ENCODE measurements at places on chromosomes 2 and 18.
A peak's percentile ranks its signal among the peaks of the same experiment; 100 is the strongest.

- DNase-seq = no peak
These were observed 335.4 kb upstream of the VWC2L start for GRCh38 chr2:214075456-214075855.

GRCh38 chr2:45946023-45946422, 294.5 kb downstream of the PRKCE start:
- no peak for DNase-seq

DNA sequence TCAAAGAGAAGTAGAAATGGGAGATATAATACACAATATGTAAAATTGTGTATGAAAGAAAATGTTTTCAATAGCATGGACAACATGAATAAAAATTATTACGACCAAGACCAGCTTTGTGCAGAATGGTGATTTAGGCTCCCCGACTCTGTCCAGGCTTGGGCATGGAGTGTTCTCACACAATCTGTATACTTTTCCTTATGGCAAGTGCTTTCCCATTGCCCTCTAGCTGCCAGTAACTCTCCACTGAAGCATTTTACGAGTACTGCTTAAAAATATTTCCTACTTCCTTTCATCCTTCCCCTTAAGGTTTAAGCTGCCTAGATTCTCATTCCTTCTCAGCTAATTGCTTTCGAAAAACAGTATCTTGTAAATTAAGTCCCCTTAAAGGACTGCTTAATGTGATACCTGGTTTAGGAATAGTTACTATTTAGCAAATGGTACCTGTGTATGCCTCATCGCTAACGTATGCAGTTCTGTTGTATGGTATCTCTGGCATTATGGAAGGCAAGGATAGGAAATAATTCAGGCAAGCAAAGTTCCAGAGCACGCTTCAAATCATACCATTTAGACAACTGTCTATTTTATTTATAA, 714.6 kb downstream of the ERBB4 start:
- no peak for DNase-seq

DNA sequence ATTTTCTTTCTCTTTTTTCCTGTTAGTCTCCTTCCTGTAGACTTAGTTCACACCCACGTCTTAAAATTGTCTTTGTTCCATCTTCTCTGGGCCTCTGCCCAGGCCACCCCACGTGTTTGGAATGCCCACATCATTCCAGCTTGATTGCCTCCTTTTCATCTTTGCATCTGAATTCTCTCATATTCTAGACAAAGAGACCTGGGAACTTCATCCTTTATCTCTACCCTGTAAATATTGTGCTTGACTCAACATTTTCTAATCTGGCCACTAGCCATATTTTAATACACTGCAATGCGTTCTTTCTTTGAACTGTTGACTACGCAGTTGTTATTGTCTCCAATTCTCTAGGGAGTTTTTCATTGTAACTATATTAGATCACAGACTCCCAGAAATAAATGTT, 187.5 kb upstream of the NRXN1 start:
- no peak for DNase-seq

- peak; percentile 67 for DNase-seq
These were observed 14.3 kb downstream of the COPS7B start for GRCh38 chr2:231800493-231801091.

DNA sequence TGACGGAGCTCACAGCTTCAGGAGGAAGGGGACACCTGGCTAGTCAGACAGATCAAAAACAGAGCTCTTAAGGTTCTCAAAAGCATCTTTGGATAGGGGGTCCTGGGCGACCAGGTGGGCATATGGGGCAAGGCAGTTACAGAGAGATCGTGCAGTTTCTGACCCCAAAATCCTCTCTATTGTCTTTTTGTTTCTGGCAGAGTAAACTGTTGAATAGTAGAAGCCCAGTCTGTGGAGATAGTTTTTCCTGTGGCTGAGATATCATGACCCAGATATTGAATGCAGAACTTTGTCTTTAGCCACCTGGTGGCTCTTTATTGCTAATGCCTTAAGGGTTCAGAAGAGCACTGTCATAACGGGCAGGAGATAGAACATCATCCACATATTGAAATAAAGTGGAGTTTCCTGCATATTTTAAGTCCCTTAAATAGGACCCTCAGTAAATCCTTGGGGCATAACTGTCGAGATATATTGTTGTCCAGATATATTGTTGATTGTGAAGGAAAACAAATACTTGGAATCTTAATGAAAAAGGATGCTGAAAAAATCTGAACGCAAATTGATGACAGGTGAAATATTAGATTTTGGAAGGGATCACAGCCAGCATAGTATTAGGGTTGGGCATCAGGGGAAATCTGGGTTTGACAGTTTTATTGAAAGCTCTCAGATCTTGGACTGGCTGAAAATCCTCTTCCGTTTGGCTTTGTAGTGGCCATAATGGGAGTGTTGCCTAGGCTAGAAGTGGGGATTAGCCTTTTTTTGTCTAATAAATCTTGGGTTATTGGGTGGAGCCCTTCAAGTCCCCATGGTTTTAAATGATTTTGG, 14.1 kb upstream of the ZDBF2 start:
- DNase-seq = no peak

GRCh38 chr2:180507028-180507427, 473.4 kb upstream of the UBE2E3 start:
- no peak for DNase-seq

DNA sequence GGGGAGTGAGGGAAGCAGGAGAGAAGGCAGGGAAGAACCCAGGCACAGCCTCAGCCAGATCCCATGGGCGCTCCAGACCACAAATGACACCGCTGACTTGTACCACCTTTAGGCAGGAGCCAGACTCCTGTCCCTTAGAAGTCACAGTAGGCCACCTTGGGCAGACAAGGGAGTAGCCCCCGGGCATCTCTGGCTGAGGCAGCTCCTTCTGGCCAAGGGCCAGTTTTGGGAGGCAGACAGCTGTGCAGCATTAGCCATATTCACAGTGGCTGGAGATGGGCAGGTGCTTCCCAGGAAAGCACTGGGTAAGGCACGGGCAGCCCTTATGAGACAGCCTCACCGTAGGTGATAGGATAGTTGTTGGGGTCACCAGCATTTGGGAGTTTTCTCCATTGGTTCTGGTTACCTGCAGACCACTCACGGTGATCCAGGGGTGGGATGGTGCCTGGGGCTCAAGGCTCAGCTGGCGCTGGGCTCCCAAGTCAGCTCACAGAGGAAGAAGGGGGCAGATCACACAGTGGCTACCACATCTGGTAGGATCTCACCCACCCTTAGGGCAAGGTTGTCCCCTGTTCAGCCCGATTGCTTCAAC, 2.1 kb downstream of the ASTL start:
- no peak for DNase-seq

DNA sequence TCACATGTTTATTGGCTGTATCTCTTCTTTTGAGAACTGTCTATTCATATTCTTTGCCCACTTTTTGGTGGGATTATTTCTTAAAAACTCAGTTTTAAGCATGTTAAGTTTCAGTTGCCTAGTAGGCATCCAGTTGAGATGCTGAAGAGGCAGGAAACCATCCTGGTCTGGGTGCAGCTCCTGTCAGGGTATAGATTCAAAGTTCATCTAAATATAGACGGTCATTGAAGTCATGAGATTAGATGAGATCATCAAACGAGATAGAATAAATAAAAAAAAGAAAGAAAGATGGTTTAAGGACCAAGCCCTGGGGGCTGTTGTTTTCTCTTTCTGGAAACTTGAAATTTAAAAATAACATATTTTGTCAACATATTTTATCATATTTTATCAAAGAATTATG, 9.2 kb upstream of the DNAH7 start:
- DNase-seq = no peak

DNA sequence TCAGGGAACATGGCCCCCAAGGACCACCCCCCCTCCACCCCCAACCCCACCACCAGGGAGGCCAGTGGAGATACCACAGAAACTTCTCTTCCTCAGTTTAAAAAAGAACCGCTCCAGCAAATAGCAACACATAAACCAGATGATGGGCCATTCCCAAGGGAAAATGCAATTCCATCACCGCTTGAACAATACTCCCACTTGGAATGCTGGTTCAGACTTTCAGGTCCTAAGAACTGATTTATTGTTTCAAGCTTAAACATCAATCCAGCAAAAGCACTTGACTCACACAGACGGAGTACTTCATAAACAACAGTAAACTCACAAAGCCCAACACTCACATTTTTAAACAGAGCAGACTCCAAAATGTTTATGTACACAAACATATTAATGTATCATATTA, 6.9 kb downstream of the HDAC4 start:
- no peak for DNase-seq

DNA sequence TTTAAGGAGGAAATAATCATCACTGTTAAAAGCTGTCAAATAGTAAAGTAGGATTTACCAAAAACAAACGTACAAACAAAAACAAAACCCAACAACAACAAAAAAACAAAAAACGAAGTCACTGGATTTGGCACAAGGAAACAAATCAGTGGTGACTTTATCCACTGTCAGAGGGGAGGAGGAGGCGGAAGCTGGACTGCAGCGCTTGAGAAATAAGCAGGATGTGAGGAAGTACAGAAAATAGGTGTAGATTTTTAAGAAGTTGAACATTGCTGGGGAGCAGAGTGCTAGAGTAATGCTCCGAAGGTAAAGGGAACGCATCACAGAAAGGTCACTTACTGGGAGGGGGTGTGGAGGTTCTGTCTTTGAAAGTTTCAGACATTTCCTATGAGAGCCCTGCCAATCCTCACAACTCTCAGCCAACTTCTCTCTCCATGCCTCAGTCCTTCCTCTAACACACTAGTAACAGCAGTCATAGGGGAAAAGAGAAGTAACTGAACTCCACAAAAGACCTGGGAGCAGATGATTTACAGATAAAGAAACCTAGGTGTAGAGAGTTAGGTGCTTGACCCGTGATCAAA, 220.2 kb upstream of the SMAD7 start:
- no peak for DNase-seq

DNA sequence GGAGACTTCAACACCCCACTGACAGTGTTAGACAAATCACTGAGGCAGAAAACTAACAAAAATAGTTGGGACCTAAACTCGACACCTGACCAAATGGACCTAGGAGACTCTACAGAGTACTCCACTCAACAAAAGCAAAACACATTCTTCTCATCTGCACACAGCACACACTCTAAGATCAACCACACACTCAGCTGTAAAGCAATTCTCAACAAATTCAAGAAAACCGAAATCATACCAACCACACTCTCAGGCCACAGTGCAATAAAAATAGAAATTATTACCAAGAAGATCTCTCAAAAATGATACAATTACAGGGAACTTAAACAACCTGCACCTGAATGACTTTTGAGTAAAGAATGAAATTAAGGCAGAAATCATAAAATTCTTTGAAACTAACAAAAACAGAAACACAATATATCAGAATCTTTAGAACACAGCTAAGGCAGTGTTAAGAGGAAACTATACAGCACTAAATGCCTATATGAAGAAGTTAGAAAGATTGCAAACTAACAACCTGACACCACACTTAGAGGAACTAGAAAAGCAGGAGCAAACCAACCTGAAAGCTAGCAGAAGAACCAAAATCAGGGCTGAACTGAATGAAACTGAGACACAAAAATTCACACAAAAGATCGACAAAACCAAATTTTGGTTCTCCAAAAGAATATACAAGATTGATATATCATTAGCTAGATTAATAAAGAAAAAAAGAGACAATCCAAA, 46.3 kb downstream of the RTTN start:
- DNase-seq = no peak

- no peak for DNase-seq
These were observed 60.1 kb downstream of the RDH14 start for GRCh38 chr2:18500333-18500732.

- no peak for DNase-seq
These were observed 9.9 kb downstream of the EPAS1 start for GRCh38 chr2:46306988-46307655.

- DNase-seq = no peak
These were observed 9.3 kb downstream of the SP140 start for GRCh38 chr2:230234845-230235244.

DNA sequence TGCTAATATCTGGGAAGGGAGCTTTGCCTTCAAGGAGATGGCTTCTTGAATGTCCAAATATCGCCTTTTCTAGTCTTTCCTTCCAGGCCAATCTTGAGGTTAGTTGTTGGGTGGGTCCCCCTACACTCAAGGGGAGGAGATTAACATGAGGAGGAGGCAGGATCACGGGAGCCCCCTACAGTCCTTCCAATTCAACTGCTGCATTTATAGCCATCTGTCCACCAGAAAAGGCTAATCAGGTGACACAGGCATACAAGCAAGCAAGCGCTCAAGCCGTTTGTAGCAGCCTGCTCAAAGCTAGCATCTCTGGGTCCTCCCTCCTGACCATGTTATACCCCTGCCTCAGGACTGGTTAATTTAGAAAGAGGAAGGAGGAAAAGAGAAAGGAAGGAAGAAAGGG, 87.6 kb downstream of the MRPS9 start:
- no peak for DNase-seq

DNA sequence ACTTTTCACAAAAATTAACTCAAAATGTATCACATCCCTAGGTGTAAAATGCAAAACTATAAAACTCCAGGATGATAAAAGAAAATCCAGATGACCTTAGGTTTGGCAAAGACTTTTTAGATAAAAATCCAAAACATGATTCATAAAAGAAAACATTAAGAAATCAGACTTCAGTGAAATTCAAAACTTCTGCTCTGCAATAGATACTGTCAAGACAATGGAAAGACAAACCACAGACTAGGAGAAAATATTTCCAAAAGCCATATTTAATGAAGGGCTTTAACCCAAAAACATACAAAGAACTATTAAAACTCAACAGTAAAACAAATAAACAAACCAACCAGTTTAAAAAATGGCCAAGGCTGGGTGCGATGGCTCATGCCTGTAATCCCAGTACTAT, 173.6 kb upstream of the SPOPL start:
- no peak for DNase-seq

GRCh38 chr2:55154525-55155030, 77.5 kb downstream of the CLHC1 start:
- DNase-seq = no peak

- DNase-seq = peak; percentile 37
These were observed 372.5 kb downstream of the GALR1 start for GRCh38 chr18:77622009-77622692.

DNA sequence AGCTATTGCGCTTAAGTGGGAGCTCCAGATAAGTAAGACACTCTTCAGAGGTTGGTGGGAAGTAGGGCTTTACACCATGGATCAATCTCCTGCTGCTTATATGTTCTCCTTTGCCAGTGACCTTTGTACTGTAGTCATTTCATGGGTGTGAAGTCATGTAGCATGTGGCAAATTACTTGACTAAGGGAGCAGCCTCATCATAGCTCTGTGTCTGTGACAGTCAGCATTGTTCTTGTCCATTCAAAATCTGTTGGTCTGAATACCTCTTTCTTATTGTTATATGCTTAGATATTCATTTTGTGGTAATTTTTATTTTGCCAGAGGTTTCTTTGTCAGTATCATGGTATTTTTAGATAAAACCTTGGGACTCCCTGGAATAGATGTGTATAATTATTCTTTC, 18.2 kb downstream of the SLC4A1AP start:
- DNase-seq = no peak

DNA sequence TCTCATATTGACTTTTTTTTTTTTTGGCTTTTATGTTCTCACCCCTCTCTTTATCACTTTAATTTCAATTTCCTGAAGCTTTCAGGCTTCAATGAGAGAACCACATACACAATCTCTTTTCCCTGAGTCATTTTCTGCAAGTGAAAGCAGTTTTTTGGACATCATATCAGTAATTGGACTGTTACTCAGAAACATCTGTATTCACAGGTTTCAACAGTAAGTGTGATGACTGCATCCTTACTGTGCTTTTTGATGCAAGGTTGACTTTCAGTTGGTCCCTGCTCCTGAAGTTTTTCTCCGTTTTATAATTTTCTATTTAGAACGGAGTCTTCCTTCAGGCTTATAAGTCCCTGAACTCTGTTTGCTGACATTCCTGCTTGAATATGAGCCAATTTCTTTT, 70.5 kb upstream of the CCBE1 start:
- DNase-seq = no peak

- DNase-seq = no peak
These were observed 78.4 kb downstream of the TMEM247 start for GRCh38 chr2:46557788-46558187.

All from activated CD4-positive, alpha-beta T cell treated with anti-CD3 and anti-CD28 coated beads, Interleukin-2, amount 50 U/mL, for 48 hours (primary cell).